ENCODE measurements at places on chromosomes 5 and 9.
A peak's percentile ranks its signal among the peaks of the same experiment; 100 is the strongest.

GRCh38 chr9:114850871-114851270 lies 45.0 kb upstream of the TNFSF15 start:
- H3K27ac ChIP-seq = no peak overlapping the region
- H3K4me3 ChIP-seq = no peak overlapping the region
- DNase-seq = no peak
- no peaks in the 10 kb centered on the region for H3K36me3 ChIP-seq

DNA sequence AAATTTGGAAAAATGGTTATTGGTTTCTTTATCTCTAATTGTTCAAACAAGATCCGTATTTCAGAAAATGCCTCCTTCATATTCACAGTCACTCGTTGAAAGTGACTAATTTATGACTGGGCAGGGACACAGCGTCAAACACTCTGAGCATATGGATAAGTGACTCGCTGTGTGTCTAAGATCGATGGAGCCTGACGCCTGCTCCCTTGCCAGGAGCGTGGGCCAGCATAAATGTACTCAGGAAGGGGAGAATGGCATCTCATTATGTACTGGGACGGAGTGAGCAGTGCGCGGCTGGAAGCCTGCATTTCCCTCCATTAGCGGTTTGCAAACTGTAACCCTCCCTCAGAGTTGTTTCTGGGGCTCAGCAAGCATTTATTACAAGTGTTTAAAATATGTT lies 79.8 kb upstream of the CAST start:
- H3K27ac ChIP-seq = no peak overlapping the region
- DNase-seq = no peak
- H3K4me1 ChIP-seq = peaks cover 8% of the 10 kb centered on the region
- no peak overlapping the region for H3K4me3 ChIP-seq
- H3K36me3 ChIP-seq = no peaks in the 10 kb centered on the region

GRCh38 chr5:152124409-152125041 lies 199.9 kb upstream of the GLRA1 start:
- no peak overlapping the region for H3K27ac ChIP-seq
- H3K4me3 ChIP-seq = no peak overlapping the region
- peaks cover 4% of the 10 kb centered on the region for H3K27me3 ChIP-seq

DNA sequence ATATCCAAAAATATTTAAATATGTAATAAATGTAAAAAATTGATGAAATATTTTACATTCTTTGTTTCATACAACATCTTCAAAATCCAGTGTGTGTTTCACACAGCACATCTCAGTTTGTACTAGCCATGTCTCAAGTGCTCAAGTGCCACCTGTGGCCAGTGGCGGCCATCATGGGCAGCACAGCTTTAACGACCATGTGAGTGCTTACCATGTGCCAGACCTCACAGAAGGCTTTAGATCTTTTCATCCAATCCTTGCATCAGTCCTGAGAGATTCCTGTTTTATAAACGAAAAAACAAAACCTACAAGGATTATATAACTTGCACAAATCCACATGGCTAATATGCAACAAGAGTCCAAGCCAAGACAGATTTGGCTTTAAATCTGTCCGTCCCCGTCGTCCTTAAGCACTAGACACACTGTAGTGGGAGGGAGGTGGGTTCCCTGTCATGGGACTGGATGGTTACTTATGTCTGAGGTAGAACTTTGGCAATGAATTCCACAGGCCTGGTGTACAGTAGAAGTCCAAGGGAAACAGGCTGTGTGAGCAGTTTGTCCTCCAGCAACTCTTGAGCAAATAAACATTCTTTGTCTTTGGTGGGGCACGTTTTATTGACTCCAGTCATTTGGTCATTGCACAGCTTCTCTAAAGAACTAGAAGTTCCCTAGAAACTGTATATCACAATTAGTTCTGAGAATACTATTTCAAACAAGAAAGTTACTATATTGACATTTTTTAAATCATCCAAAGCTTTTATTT lies 25.0 kb upstream of the F2R start:
- no peak overlapping the region for H3K4me3 ChIP-seq
- H3K27me3 ChIP-seq = no peaks in the 10 kb centered on the region
- no peak overlapping the region for H3K27ac ChIP-seq
- no peak for DNase-seq
- H3K36me3 ChIP-seq = peaks cover 75% of the 10 kb centered on the region

DNA sequence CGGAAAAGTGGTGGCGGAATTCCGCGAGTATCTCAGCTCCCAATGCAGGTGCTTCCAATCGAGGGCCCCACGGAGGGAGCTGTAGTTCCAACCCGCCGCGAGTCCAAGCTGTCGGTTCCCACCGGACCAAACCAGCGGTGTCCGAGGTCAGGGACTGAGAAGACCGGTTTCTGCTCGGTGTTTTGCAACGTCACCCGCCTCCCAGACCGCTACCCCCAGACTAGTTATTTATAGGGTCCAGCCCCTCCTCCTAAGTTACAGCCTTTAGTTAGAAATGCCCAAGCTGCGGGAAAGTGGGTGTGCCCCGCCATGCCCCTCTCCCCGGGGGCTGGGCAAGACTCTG lies 677 bp upstream of the MYORG start:
- peaks cover 45% of the 10 kb centered on the region for H3K4me1 ChIP-seq
- H3K36me3 ChIP-seq = peaks cover 2% of the 10 kb centered on the region
- no peak overlapping the region for H3K27ac ChIP-seq
- H3K27me3 ChIP-seq = peaks cover 12% of the 10 kb centered on the region
- DNase-seq = no peak
- peak overlapping the region; percentile 85 for H3K4me3 ChIP-seq

- H3K4me1 ChIP-seq = peaks cover 10% of the 10 kb centered on the region
- H3K27me3 ChIP-seq = peaks cover 7% of the 10 kb centered on the region
- no peaks in the 10 kb centered on the region for H3K36me3 ChIP-seq
- H3K27ac ChIP-seq = no peak overlapping the region
- H3K4me3 ChIP-seq = no peak overlapping the region
- DNase-seq = no peak
Observed at GRCh38 chr5:148968311-148968710, 94.6 kb downstream of the SH3TC2 start.
